ENCODE measurements at places on chromosomes 11 and 22. TPM values are rescaled to one million over a fixed set of nuclear protein-coding genes. Genes with fewer than 3 reads are reported as not detected.

DERL3 gene
- polyA plus RNA-seq = 18.3 TPM

CFAP300 gene
- not detected for polyA plus RNA-seq

OVOL1 gene
- polyA plus RNA-seq = 22.7 TPM

OR52A1 gene
- not detected for polyA plus RNA-seq

CAT gene
- 64.1 TPM for polyA plus RNA-seq

PRR33 gene
- polyA plus RNA-seq = 0.13 TPM

APOL3 gene
- polyA plus RNA-seq = 7.4 TPM

YPEL4 gene
- polyA plus RNA-seq = 1.4 TPM

All from sigmoid colon (tissue), 7 donors.